ENCODE measurements at places on chromosomes 16 and 17.

- no peak for DNase-seq
Observed at GRCh38 chr17:43028221-43028861, 3.3 kb downstream of the RND2 start.

DNA sequence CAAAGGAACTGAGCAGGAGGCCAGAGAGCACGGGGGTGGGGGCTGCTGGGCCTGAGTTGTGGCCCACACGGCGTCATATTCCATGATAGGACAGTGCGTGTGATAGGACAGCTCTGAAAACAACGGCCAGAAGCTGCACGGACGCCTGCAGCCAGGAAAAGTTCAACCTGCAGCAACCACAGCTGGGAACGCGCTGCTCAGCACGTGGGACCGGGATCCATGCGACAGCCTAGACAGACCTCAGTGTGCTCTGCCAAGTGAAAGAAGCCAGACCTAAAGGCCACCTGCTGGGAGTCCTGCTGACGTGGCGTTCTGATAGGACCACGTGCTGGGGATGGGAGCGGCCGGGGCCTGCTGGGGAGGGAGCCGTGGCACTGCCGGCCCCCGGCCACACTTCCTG, 21.6 kb downstream of the CTU2 start:
- DNase-seq, result no peak

DNA sequence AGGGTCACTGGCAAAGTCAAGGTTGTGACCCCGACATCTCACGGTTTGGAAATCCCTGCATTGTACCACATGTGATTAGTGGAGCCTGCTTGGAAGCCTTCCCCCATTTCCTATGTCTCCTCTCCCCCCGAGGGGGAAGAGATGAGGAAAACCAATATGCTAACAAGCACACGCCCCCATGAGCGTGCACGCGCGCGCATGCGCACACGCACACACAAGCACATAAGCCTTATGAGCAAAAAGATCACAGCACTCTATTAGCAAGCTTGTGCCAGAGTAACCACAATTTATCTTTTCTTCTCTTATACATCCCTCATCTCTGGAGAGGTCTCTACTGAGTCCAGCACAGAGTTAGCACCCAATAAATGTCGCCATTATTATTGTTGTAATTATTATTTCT, 31.8 kb upstream of the MMP2 start:
- no peak for DNase-seq

DNA sequence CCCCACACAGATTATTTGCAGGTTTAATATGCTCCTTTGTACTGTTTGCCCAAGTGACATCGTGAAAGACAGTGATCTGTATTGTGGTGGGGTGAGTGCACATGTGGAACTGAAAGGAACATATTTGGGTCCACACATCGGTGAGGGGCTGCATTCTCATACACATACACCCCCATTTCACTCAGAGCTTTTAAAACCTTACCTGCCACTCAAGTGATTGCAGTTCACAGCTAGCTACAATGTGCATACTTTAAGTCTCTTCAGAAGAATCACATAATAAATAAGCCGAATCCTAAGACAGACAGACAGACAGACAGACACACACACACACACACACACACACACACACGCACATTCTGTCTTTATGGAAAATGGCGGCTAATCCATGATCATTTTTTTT, 102.6 kb downstream of the AATF start:
- DNase-seq, result no peak

DNA sequence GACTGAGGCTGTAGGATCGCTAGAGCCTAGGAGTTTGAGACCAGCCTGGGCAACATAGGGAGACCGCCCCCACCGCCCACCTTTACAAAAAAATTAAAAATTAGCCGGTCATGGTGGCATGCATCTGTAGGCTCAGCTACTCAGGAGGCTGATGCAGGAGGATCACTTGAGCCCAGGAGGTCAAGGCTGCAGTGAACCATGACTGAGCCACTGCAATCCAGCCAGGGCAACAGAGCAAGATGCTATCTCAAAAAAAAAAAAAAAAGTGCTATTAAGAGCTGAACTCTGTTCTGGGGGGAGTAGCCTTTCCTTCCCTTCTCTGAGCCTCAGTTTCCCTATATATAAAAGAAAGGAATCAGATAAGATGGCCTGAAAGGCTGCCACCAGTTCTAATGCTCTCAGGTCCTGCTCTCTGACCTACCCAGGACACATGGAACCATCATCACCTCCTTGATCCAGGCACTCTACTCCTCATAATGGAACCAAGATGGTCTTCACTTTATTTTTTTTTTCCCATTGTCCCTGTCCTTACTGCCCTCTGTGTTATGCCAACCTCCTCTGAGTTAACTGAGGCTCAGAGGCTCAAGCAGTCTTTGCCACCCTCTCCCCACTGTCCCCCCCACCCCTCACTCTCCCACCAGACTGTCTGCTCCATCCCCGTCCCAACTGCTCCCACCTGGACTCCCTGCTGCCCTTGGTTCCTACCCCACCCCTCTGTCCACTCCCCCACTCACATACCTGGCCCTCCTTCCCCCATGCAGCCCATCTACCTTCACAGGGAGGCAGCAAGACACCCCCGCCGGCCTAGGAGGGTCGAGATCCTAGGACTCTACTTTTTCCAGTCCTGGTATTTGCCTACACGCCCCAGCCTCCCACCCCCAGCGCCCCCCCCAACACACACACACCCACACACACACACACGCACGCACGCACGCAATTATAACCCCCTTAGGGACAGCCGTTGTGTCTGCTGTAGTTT, 23.8 kb upstream of the EIF1 start:
- no peak for DNase-seq

- no peak for DNase-seq
Observed at GRCh38 chr17:15392326-15392741, 50.9 kb upstream of the TEKT3 start.

- DNase-seq, result no peak
Observed at GRCh38 chr16:3101841-3102470, 2.9 kb upstream of the ZSCAN10 start.

DNA sequence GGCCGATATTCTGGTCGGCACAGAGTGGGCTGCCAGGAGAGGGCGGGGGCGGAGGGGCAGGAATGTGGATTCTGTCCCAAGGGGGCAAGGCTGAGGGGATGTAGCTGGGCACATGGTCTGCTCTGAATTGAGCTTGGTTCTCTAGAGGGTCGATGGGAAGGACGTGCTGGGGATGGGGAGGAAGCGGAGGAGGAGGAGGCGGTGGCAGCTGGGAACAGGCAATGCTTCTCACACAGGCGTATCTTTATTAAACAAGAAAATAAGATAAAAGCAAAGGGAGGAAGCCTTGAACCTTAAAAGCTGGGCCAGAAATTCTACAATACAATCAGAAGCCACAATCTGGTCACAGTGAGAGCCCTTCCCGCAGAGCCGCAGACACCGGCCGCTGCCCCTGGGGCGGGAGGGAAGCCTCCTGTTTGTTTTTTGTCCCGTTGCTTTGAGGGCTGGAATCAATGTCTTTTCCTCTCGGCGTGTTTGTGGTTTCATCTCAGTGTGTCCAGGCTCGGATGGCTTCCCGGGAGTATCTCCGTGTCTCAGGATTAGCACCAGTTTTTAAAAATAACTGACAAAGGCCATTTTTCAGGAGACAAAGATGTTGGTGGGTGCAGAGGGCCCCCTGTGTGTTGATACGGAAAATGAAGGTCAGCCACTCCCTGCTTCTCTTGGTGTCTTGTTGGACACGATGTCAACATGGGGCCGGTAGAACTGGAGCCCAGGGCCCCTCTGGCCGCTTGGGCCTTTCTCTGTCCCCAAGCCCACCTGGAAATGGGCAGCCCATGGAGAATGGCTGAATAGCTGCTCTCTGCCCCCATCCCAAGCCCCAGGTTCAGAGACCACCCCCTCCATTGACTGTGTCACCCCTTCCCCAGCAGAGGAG, 12.3 kb upstream of the SLC7A5 start:
- no peak for DNase-seq

DNA sequence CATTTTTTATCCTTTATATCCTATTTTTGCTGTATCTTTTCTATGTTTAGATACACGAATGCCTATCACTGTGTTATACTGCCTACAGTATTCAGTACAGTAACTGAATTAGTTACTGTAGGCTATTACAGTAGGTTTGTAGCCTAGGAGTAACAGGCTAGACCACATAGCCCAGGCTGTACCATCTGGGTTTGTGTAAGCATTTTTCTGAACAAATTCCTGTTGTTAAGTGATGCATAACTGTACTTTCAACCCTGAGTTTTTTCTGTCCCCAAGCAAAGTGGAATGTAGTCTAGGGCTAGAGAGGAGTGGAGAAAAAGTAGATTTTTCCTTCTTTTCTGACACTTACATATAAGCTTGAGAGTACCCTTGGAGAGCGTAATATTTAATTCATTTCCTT, 282.1 kb downstream of the HS3ST3B1 start:
- no peak for DNase-seq

GRCh38 chr17:82782657-82783207, 30.9 kb downstream of the TBCD start:
- no peak for DNase-seq
